Renal cortical epithelial cell (primary cell): ENCODE measurements at places on chromosomes 5 and 9.
A peak's percentile ranks its signal among the peaks of the same experiment; 100 is the strongest.

DNA sequence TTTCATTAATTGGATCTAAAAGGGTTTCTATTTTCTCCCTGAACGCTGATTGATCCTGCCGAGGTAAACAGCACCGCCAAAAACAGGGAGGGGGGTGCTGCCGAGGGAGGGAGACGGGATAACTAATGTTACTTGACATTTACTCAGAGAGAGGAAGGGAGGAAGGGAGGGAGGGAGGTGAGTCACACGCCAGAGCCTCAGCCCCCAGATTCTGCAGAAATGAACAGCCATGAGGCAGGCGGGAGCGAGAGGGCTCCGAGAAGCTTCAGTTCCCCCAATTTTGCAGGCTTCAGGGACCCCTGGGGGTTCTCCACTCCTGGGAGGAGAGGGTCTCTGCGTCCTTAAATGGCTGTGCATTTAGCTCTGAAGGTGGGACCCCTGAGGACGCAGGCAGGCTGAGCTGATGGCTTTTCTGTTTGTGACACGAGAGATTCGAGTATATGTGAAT lies 59.1 kb upstream of the IER5L start:
- DNase-seq: peak; percentile 46

DNA sequence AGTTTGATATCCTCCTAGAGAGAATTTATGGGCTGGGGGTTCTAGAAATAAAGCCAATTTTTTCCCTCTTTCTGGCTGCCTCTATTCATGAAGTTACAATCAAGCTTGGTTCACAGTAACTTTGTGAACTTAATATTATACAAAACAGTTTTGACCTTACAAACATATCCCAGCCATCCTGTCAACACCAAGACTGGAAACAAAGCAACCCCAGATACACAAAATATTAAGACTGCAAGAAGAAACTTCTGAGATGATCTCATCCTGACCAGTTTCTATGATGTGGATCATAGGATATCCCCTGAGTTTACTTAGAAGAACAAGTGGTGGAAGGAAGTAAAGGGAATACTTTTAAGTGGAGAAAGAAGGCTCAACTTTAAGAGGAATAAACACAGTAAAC lies 28.3 kb upstream of the CER1 start:
- DNase-seq: no peak

DNA sequence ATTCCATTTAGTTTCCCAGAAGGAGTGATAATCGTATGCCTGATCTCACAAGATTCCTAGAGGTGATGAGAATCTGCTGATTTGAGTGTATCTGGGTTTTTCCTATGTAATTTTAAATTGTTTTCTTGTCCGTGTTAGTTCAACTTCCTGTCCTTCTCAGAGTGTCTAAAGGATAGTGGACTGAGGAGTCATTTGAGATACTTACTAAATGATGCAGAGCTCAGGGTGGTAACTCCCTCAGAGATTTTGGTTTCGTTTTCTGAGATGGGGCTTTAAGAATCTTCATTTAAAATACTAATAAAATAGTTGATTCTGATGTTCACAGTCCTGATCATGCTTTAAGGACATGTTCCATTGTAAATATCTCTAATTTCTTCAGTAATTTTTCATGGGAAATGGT lies 30.3 kb downstream of the MELK start:
- DNase-seq: no peak

GRCh38 chr9:95306819-95307218 lies 10.7 kb downstream of the FANCC start:
- DNase-seq: no peak

DNA sequence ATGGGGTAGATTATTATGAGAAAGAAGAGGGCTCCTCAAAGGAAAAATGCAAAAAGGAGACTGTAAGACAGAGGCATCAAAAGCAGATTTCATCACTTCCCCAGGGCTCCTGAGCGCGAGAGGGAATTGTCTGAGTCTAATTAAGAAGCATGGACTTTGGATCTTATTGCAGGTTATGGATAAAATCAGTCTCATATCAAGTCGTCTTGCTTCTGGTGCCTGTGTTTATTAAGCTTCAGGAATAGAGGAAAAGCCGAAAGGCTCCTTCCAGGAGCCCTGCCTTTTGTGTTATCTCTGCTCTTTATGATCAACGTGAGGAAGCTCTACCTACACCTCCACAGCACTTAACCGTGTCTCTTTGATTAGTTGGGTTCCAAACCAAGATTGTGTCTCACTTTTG lies 25.0 kb upstream of the SEMA5A start:
- DNase-seq: no peak

GRCh38 chr5:181204113-181204825 lies 727 bp downstream of the TRIM7 start:
- DNase-seq: no peak

DNA sequence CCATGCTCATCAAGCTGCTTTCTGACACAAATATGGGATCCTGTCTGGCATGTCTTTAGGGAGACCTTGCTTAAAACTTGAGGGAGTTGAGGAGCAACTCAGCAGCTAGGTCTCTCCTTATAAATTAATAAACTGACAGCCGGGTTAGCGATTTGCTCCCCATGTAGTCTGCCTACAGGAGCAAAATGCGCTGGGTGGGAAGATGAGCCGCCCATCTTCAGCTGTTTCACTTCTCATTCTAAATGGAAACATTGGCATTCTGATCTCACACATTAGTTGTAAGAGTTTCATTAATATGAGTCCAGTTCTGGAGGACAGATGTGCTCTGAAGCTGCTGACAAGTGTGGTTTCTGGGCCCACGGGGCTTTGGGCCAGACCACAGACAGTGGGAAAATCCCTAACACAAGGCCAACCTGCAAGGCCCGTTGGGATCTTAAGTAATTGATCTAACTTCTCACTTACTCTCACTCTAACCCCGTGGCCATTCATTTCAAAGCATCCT lies 197.0 kb downstream of the MCTP1 start:
- DNase-seq: peak; percentile 19

DNA sequence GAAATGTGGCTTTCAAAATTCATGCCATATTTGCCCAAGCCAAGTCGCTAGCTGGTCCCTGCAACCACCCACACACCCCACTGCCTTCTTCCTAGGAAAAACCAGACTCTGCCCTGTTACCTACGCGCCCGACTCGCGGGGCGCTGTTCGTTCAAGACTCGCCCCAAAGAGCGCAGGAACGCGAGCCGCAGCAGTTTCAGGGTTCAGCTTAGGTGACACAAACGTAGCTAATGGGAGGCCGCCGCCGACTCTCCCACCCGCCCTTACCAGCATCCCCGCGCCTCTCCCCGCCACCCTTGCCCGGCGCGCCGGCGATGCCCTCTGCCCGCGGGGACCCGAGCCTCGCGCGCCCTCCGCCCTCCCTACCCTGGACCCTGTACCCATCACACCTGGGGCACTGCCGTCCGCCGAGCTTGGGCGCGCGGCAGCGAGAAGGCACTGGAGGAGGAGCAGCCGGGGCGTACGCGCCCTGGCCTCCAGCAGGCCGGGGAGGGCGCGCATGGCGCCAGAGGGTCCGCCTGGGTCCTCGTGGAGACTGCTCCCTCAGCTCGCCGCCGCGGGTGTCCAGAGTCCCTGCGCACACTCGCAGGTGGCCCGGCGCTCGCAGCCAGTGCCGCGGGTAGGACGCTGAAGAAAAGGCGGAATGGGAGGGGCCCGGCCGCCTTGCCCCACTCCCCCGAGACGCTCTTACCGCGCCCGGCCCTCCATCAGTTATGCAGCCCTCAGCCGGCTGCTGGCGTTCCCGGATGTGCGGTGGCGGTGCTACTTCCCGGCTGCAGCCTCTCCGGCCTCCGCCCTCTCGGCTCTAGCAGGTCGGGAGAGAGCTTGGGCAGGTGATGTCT lies at the start of gene EMB:
EMB (minus strand) TSS at position 638 of the 842 bp plus-strand sequence; CDS start at position 501, 137 bp downstream.
- no peak for DNase-seq

- DNase-seq: no peak
Measured at GRCh38 chr5:147050172-147050571, 171.6 kb upstream of the PPP2R2B start.

- DNase-seq: no peak
Measured at GRCh38 chr9:92770360-92770995, 5.8 kb upstream of the BICD2 start.

DNA sequence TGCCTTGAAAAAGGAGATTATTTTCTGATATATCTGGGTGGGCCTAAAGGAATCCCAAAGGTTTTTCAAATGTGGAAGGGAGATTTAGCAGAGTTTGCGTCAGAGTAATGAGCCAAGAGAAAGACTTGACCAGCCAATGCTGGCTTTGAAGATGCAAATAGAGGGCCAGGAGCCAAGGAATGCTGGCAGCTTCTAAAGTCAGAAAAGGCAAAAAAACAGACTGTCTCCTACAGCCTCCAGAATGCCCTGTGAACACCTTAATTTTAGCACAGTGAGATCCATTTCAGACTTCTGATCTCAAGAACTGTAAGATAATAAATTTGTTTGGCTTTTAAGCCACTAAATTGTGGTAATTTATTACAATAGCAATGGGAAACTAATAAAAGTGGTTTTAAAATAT lies 122.6 kb upstream of the FREM1 start:
- no peak for DNase-seq

GRCh38 chr5:3931976-3932375 lies 336.3 kb downstream of the IRX1 start:
- no peak for DNase-seq

DNA sequence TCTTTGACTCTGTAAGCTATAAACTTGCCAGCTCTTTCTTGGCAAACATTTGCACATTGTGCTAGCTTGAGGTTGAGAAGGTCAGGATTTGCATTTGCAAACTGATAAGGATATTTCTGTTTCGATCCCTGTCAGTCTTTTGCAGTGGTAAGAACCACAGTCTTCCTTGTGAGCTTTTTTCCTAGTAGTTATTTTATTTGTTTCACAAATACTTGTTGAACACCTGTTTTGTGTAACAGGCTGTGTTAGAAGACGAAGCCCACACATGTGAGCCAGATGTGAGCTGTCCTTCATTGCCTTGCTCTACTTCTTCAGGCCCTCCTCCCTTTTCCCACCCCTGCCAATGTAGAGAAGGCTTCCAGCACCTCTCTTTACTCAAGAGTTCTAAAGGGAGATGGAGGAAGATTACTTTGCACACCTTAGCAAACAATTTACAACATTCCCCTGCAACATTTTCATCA lies 327.0 kb upstream of the KLF4 start:
- DNase-seq: no peak

- no peak for DNase-seq
Measured at GRCh38 chr5:81239613-81240012, 6.5 kb downstream of the CKMT2 start.

DNA sequence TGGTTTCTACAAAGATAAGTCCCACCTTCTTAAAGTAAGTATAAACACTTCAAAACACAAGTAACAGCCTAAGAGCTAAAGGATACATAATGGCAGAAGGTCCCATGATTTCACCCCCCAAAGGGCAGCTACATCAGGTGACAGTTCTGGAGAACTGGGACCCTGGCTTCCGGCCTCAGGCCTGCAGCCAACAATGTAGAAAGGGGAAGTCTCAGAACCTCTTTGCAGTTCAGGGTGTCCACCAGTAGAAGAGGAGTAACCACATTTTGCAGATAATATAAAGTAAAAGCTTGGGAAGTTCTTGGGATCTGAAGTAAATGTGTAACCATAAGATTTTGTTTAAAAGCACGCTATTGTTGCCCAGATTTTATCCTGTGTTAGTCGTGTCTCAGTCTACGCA lies 267.4 kb upstream of the VLDLR start:
- DNase-seq: no peak

DNA sequence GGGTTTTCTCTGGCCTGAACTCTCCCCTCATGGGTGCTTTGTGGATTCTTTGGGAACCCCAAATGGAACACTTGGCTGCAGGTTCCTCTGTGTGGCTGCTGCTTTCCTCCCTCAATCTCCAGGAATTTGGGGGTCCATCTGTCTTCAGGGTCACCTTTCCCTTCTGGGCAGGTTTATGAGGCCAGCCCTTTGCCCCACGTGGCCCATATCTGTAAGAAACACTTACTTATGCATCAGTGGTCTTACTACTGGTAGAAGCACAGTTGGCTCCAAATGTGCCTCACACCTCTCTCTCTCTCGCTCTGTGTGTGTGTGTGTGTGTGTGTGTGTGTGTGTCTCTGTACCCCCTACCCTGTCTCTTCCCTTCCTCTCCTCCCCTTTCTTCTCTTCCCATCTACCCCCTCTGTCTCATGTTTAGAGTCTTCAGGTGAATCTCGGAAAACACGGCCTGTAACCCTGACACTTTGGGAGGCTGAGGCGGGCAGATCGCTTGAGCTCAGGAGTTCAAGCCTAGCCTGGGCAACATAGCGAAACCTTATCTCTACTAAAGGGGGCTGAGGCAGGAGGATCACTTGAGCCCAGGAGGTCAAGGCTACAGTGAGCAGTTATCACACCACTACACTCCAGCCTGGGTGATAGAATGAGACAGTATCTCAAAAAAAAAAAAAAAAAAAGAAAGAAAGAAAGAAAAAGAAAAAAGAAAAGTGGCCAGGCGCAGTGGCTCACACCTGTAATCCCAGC lies 26.8 kb downstream of the C5orf15 start:
- no peak for DNase-seq

DNA sequence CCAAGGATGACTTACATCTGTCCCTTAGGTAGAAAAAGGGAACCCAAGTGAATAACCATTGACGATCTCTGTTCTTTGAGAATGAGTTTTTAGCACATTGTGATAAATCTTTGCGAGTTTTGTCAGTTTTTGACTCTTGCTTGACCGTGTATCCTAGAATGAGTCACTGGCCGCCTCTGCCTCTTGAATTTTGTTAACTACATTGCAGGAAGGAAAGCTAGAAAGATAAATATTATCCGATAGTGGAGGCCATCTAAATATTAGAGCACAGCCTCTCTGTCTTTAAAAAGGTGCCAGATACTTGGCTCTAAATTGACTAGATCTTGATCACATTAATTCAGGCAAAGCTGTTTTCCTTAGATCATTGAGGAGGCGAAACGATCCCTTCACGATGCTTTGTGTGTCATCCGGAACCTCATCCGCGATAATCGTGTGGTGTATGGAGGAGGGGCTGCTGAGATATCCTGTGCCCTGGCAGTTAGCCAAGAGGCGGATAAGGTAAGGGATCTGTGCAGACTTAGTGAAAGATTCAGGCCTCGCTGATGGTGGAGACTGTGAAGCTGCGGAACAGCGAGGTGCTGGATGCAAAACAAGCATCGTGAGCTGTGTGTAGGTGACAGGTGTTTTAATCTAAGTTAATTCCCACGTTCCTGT lies 12.2 kb downstream of the CCT5 start:
- no peak for DNase-seq

GRCh38 chr9:104258296-104259011 lies 164.3 kb downstream of the SMC2 start:
- DNase-seq: no peak

- DNase-seq: no peak
Measured at GRCh38 chr9:21018177-21018576, 13.3 kb downstream of the HACD4 start.

DNA sequence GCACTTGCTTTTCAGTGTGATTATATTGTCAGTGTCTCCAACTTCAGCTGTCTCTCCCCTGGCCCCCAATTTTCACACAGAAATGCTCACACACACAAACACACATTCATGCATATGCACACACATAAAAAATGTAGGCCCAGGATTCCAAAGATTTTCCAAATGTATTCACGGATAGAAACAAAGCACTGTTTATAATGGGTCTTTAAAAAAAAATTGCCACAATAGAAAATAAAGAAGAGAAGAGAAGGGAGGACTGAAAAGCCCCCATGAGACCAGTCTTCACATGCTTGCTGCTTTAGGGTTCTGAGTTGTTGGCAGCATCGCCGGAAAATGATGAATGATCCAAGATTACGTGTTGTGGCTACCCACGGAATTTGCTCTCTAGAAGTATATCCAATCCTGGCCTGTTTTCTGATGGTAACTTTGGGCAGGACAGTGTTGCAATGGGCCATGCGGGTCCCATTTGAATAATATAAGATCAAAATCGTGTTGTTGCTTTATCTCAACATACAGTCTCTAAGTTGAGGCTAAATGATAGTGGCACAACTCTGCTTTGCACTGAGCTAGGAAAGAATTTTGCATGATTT lies 36.2 kb upstream of the ACO1 start:
- no peak for DNase-seq

GRCh38 chr5:65332591-65332990 lies 149.1 kb downstream of the ADAMTS6 start:
- DNase-seq: no peak
